ENCODE measurements at places on chromosomes 6 and 20. TPM values are rescaled to one million over a fixed set of nuclear protein-coding genes. Genes with fewer than 3 reads are reported as not detected.

- no peak for DNase-seq
- H3K27me3 ChIP-seq = no peaks in the 10 kb centered on the region
- H3K27ac ChIP-seq = peak overlapping the region; percentile 68
- no peaks in the 10 kb centered on the region for H3K36me3 ChIP-seq
Observed at GRCh38 chr6:140572129-140572528, 1197.7 kb upstream of the CITED2 start.

GRCh38 chr20:58963060-58963584 is 17.9 kb upstream of the NELFCD start:
- no peaks in the 10 kb centered on the region for H3K27me3 ChIP-seq
- DNase-seq = no peak
- H3K36me3 ChIP-seq = no peaks in the 10 kb centered on the region

DNA sequence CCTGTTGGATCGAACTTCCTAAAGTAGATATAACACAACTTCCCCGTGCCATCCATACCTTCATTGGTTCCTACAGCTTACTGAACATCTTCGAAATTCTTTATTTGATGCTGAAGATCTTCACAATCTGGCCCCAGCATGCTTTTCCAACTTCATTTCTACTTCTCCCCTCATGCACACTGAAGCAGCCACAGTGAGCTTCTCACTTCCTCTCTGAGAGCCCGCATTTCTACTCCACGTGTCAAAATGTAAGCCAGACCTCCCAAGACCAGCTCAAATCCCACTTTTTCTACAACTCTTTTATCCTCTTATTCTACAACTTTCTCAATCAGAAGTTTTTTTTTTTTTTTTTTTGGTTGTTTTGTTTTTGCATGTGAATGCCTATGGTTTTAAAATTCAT is 254.7 kb downstream of the GMPR start:
- no peak for DNase-seq
- no peaks in the 10 kb centered on the region for H3K27me3 ChIP-seq
- no peaks in the 10 kb centered on the region for H3K36me3 ChIP-seq
- peaks cover 10% of the 10 kb centered on the region for H3K4me1 ChIP-seq

- H3K36me3 ChIP-seq = no peaks in the 10 kb centered on the region
- H3K27me3 ChIP-seq = no peaks in the 10 kb centered on the region
- H3K27ac ChIP-seq = no peak overlapping the region
- no peak for DNase-seq
- H3K4me3 ChIP-seq = no peak overlapping the region
Observed at GRCh38 chr20:57593134-57593886, 26.9 kb downstream of the ZBP1 start.

DNA sequence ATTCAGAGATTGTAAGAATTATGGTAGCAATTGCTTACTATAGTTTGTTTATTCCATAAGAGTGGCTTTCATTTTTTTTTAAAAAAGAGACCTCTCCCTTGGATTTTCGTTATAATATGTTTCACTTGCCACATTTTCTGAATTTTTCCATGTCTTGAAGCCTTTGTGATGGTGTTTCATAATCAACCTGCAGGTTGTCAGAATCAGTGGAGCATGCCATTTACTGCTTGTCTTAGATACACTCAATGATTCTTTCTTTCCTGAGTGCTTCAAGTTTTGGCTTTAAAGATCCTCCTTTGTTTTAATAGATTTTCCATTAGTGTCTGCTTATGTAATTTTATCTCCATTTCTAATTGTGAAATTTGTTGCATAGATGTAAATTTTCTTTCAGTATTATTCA is 31.2 kb downstream of the KCNQ5 start:
- H3K4me1 ChIP-seq = no peaks in the 10 kb centered on the region
- no peaks in the 10 kb centered on the region for H3K27me3 ChIP-seq
- no peak overlapping the region for H3K27ac ChIP-seq
- DNase-seq = no peak

DNA sequence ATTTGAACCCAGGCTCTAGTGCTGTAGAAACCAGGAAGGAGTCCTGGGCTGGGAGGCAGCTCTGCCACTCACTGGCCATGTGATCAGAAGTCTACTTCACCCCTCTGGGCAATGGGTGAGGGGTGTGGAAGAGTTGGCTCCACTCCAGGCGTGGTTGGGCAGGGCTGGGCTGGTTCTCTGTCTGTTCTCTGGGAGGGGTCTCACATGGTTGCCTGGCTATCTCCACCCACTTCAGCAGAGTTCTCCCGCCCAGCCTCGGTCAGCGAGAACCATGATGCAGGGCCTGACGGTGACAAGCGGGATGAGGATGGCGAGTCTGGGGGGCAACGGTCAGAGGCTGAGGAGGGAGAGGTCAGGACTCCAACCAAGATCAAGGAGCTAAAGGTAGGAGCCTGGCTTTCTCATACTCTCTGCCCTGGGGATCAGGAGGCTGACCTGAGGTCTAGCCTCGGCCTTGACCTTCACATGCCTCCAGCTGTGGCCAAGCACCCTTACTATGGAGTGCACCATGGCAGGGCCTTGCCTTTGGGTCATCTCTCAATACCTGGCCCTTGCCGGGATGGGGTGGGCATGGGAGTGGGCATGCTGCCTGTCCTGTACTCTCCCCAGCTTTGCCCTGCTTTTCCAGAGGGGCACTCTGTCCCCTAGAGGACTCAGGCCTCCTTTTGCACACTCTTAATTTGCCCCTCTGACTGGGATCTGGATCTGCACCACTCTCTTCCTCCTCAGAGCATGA is 39.6 kb downstream of the EPB41L1 start:
- DNase-seq = no peak
- H3K4me3 ChIP-seq = no peak overlapping the region
- H3K36me3 ChIP-seq = peaks cover 62% of the 10 kb centered on the region
- H3K27ac ChIP-seq = no peak overlapping the region

DNA sequence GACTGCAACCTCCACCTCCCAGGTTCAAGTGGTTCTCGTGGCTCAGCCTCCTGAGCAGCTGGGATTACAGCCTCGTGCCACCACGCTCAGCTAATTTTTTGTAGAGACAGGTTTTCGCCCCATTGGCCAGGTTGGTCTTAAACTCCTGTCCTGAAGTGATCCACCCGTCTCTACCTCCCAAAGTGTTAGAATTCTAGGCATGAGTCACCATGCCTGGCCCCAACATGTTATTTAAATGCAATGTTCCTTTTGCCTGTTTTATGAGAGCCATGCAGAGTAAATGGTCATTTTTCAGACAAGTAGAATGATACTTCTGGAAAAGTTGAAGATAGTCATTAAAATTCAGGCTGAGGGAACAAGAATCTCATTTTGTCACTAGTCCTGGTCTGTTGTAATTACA is 43.8 kb upstream of the RPS6KA2 start:
- no peak for DNase-seq
- no peak overlapping the region for H3K27ac ChIP-seq
- peaks cover 3% of the 10 kb centered on the region for H3K4me1 ChIP-seq
- no peaks in the 10 kb centered on the region for H3K27me3 ChIP-seq

- no peaks in the 10 kb centered on the region for H3K4me1 ChIP-seq
- H3K36me3 ChIP-seq = no peaks in the 10 kb centered on the region
- H3K27me3 ChIP-seq = no peaks in the 10 kb centered on the region
- DNase-seq = no peak
Observed at GRCh38 chr6:165925474-165926156, 242.0 kb downstream of the TBXT start.

DNA sequence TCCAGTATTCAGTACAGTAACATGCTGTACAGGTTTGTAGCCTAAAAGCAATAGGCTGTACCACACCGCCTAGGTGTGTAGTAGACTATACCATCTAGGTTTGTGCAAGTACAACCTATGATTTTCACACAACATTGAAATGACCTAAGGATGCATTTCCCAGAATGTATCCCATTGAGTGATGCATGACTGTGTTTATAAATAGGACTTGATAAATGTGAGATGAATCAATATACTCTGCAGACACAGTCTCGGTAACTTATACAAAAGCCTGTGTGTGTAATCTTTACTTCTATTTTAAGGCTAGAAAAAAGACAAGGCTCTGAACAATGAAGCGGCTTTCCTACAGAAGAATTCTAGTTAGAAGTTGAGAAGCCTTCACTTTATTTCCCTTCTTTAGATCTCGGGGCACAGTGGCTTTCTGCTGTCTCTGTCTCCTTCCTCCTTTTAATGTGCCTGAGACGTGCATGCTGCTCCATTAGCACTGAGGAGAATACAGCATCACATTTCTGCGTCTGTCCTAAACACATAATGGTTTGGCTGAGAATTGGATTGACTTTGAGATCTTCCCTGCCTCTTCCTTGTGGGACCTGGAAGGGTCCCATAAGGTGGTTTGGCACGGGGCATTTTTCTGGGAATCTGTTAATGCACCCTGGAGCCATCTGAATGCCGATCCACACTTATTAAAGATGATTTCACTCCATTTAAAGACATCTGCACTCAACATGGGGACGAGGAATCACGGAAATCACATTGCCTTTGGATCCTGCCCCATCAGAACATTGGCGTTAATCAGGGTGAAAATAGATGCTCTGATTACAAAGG is 112.5 kb downstream of the SCML4 start:
- H3K27me3 ChIP-seq = no peaks in the 10 kb centered on the region
- H3K4me3 ChIP-seq = no peak overlapping the region
- H3K27ac ChIP-seq = no peak overlapping the region
- no peak for DNase-seq

DNA sequence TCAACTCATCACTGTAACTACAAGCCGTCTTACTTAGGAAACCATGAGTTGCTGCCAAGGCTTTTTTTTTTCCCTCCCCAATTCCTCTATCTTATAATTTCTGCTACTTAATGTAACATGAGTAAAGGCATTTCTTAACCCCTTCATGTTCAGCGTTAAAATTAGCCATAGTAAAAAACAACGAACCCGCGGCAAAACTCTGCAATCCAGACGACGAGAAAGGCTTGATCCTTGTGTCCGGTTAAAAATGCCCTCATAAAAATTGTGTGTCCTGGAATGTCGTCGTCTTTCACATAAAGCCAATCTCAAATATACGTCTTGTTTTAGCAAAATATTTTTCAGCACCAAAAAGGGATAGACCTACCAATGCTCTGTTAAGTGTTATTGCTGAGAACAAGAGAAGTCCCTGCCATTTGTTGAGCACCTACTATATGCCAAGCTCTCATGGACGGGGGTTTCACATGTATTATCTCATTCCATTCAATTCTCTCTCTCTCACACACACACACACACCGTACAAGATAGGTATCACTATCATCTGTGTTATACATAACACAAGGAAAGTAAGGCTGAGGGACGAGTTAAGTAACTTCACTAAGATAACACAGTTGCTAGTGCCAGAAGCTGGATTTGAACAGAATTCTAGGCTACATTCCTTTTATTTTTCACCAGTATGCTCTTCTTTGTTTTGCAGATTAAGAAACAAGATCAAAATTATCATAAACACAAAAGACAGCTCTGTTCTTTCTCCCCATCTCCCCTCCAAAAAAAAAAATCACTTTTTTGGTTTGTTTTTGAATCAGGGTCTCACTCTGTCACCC is 683 bp upstream of the ARHGAP18 start:
- DNase-seq = no peak
- no peaks in the 10 kb centered on the region for H3K27me3 ChIP-seq
- H3K36me3 ChIP-seq = no peaks in the 10 kb centered on the region
- H3K27ac ChIP-seq = peak overlapping the region; percentile 78

- DNase-seq = no peak
- no peaks in the 10 kb centered on the region for H3K4me1 ChIP-seq
- no peaks in the 10 kb centered on the region for H3K27me3 ChIP-seq
- H3K27ac ChIP-seq = no peak overlapping the region
- H3K36me3 ChIP-seq = no peaks in the 10 kb centered on the region
Observed at GRCh38 chr6:22249711-22250350, 47.0 kb downstream of the PRL start.

DNA sequence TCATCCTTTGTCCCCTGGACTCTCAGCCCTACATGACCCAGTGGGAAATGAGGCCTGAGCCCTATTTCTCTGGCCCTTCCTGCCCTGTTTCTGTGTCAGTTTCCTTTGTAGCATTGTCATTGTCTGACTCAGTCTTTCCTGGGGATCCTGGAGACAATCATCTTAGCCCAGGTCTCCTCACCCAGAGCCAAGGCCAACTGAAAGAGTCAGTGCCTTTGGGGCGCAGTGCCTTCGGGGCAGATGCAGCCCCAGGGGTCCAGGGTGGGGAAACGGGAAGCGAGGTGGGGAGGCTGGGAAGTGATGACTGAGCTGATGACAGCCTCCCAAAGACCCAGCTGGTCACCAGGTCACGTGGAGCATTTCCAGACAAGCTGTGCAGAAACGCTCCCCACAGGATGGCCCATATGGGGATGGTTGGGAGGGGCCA is 93.3 kb upstream of the SULF2 start:
- no peaks in the 10 kb centered on the region for H3K36me3 ChIP-seq
- no peak for DNase-seq

DNA sequence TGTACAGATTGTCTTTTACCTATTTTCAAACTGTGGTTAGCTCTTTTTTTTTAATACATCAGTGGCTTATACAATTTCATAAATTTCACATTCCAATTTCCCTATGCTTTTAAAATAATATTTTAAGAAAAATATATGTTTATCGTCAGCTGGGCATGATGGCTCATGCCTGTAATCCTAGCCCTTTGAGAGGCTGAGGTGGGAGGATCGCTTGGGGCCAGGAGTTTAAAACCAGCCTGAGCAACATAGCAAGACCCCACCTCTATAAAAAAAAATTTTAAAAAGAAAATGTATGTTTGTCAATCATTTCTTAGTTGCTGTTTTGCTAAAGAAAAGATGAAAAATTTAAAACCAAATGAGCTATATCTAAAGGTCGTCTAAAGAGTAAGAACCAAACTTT is 3.4 kb downstream of the GJA1 start:
- peak overlapping the region; percentile 87 for H3K27ac ChIP-seq
- no peaks in the 10 kb centered on the region for H3K27me3 ChIP-seq
- H3K4me3 ChIP-seq = peak overlapping the region; percentile 70
- H3K4me1 ChIP-seq = peaks cover 8% of the 10 kb centered on the region
- H3K36me3 ChIP-seq = no peaks in the 10 kb centered on the region
- no peak for DNase-seq

- DNase-seq = no peak
- H3K4me1 ChIP-seq = peaks cover 18% of the 10 kb centered on the region
- no peak overlapping the region for H3K4me3 ChIP-seq
- H3K27me3 ChIP-seq = no peaks in the 10 kb centered on the region
- no peak overlapping the region for H3K27ac ChIP-seq
- no peaks in the 10 kb centered on the region for H3K36me3 ChIP-seq
Observed at GRCh38 chr20:33493076-33493766, 3.3 kb downstream of the CBFA2T2 start.

GRCh38 chr6:24596717-24597116 is 49.3 kb downstream of the KIAA0319 start:
- no peak overlapping the region for H3K27ac ChIP-seq
- no peaks in the 10 kb centered on the region for H3K4me1 ChIP-seq
- DNase-seq = no peak
- no peaks in the 10 kb centered on the region for H3K27me3 ChIP-seq
- H3K4me3 ChIP-seq = no peak overlapping the region
- H3K36me3 ChIP-seq = no peaks in the 10 kb centered on the region

PRKN gene
- 2.6 TPM for total RNA-seq

ALDH5A1 gene
- total RNA-seq = 0.21 TPM

C2 gene
- 18.6 TPM for total RNA-seq

CGA gene
- total RNA-seq = not detected

SLC16A10 gene
- total RNA-seq = 7.8 TPM

PNPLA1 gene
- total RNA-seq = not detected

ADGRF4 gene
- not detected for total RNA-seq

GSTA3 gene
- total RNA-seq = not detected

LST1 gene
- total RNA-seq = 21.4 TPM

BTNL2 gene
- total RNA-seq = not detected

Data from ascending aorta (tissue), 2 donors.